ENCODE measurements at places on chromosomes 12 and 14.

- DNase-seq = no peak
Observed at GRCh38 chr14:60951776-60952435, 29.0 kb downstream of the TRMT5 start.

DNA sequence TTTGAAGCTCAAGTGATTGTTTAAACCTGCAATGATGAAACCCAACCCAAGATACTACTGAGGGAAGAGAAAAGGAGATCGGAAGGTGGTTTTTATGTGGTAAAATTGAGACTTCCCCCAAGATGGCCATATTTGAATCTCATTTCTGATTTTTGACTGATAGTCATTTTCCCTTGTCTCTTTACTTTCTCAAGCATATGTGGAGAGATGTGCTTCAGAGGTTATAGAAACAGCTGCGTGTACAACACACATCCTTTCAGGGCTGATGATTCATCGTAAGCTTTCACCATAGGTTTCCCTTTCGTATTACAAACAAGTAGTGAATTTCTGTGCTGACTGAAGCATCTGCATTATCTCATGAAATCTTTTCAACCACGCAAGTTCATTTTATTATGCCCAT, 276.2 kb downstream of the EMP1 start:
- no peak for DNase-seq

GRCh38 chr14:101920271-101920670, 44.1 kb upstream of the DYNC1H1 start:
- DNase-seq = no peak

- DNase-seq = no peak
Observed at GRCh38 chr12:95416111-95416636, 57.8 kb upstream of the METAP2 start.

DNA sequence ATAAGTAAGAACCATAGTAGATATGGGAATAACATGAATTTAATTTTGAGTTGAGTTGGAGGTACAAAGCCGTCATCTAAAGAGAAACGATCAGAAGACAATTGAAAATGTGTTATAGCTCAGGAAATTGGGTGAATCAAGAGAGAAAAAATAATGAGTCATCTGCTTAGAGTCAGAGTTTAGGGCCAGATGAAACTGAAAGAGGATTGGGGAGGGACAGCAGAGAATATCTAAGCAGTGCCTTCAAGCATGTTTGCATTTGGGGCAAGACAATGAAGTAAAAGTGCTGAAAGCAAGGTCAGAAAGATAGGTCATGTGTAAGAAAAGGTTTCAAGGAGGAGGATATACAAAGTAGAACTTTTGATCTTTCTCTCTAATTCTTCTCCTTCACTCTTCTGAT, 49.4 kb downstream of the SLC15A5 start:
- DNase-seq = no peak

- no peak for DNase-seq
Observed at GRCh38 chr12:121568518-121568917, 12.3 kb downstream of the KDM2B start.

DNA sequence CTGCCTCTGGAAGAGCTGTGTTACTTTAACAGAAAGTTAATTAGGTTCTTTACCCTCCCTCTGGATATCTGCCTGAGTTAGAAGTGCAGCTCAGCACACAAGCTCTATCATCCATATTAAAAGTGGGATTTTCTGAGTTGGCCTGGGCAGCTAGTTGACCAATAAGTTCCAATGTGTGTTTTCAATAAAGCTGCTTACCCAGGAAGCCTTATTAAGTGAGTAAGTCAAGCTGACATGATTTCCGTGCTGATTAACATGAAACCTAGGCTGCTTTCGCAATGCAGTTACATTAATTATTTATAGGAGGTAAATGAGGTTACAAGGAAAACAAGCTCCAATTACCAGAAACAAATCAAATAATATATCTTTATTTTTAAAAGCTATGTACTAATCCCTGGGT, 4.8 kb downstream of the NEUROD4 start:
- DNase-seq = no peak

- no peak for DNase-seq
Observed at GRCh38 chr14:53006931-53007562, 56.2 kb upstream of the FERMT2 start.

GRCh38 chr14:79407572-79407971, 803.7 kb downstream of the DIO2 start:
- DNase-seq = no peak

DNA sequence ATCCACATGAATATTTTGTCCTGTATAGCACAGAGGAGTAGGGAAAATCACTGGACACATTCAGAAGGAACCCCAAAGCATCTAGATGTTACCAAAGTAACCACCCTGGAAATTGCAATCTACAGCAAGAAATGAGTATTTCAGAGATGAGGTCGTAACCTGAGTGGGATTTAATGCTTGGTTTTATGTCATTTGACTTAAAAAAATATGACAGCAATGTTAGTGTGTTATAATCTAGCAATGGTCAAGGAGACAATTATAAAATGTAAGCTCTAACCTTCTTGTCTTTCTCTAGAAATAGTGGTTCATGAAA, 256.6 kb downstream of the NAV3 start:
- no peak for DNase-seq

DNA sequence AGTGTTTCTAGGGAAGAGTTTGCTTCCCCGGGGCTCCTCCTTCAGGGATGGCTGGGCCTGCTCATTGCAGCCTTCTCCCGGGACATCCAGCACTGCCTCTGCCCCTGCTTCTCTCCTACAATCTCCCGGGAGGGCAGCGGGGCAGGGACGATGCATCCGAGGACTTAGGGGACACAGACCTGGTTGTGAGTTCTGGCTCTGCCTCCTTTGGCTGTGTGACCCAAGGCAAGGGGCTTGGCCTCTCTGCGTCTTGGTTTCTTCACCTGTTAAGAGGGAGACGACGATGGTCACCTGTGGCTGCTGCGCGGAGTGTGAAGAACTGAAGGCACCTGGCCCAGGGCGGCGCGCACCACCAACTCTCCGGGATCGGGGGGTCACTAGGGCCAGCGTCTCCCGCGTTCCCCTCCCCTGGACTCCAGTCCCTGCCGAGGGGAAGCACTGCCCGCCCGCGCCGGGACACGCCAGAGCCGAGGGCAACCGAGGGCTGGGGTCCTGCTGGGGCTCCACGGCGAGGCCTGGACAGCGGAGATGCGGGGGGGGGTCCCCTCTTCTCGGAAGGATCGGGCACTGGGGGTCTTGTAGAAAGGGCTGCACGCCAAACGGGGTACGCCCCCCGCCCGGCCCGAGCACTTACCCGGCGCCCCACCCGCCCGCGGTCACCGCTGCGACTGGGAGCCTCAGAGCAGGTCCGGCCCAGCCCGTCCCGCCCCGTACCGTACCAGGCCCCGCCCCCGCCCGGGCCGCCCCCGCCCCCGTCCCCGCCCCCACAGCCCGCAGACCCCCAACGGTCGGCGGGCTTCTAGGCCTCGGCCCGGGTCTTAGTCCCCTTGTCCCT, at the start of gene HVCN1:
Gene HVCN1, minus strand, starts transcription at position 670 of the 835 bp plus-strand sequence. CDS start 5,870 bp downstream, outside the sequence.
- peak; percentile 79 for DNase-seq

DNA sequence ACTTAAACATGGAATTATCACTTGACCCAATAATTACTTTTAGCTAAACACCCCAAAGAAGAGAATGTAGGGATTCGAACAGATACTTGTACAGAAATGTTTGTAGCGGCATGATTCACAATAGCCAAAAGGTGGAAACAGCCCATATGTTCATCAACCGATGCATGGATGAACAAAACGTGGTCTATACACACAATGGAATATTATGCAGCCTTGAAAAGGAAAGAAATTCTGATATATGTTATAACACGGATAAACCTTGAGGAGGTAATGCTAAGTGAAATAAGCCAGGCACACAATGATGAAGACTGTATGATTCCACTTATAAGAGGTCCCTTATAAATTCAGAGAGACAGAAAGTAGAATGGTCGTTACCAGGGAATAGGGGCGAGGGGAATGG, 659.4 kb downstream of the MED13L start:
- no peak for DNase-seq

DNA sequence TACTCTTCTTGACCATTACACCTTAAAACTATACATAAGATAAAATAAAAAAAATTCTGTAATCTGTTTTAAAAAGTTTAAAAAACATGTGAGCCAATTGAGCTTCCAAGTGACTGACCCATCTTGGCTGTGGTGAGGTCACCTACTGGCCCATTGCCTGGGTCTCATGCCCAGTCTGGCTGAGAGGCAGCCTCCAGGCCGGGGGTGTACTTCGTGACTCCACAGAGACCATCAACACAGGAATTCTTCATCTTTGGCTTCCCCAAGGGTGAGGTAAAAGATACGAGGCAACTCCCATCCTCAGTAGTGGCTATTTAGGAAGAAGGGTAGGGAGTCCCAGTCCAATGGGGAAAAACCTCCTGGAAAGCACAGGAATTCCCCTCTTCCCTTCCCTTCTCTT, 113.2 kb downstream of the APAF1 start:
- DNase-seq = peak; percentile 49

DNA sequence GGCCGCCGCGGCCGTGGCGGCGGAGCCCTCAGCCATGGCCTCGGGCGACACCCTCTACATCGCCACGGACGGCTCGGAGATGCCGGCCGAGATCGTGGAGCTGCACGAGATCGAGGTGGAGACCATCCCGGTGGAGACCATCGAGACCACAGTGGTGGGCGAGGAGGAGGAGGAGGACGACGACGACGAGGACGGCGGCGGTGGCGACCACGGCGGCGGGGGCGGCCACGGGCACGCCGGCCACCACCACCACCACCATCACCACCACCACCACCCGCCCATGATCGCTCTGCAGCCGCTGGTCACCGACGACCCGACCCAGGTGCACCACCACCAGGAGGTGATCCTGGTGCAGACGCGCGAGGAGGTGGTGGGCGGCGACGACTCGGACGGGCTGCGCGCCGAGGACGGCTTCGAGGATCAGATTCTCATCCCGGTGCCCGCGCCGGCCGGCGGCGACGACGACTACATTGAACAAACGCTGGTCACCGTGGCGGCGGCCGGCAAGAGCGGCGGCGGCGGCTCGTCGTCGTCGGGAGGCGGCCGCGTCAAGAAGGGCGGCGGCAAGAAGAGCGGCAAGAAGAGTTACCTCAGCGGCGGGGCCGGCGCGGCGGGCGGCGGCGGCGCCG, 381 bp downstream of the YY1 start:
- DNase-seq = peak; percentile 60

DNA sequence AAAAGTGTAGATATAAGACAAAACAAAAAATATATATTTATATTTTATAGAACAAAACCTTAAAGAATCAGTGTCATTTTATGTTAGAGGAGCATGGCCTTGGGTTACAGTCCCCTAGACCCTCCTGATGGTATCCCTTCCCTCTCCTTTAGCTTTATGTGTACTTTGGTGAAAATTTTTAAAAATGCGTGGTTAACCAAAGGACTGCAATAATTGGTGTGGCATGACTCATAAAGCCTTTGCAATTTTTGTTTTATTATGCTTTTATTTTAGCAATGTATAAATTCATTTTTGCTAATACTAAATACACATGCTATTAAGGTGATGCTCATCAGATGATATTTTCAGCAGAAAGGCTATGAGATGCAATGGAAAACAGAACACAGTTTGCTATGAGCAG, 264.4 kb downstream of the SYT1 start:
- DNase-seq = no peak

- DNase-seq = no peak
Observed at GRCh38 chr14:104435147-104436046, 144.2 kb upstream of the C14orf180 start.

DNA sequence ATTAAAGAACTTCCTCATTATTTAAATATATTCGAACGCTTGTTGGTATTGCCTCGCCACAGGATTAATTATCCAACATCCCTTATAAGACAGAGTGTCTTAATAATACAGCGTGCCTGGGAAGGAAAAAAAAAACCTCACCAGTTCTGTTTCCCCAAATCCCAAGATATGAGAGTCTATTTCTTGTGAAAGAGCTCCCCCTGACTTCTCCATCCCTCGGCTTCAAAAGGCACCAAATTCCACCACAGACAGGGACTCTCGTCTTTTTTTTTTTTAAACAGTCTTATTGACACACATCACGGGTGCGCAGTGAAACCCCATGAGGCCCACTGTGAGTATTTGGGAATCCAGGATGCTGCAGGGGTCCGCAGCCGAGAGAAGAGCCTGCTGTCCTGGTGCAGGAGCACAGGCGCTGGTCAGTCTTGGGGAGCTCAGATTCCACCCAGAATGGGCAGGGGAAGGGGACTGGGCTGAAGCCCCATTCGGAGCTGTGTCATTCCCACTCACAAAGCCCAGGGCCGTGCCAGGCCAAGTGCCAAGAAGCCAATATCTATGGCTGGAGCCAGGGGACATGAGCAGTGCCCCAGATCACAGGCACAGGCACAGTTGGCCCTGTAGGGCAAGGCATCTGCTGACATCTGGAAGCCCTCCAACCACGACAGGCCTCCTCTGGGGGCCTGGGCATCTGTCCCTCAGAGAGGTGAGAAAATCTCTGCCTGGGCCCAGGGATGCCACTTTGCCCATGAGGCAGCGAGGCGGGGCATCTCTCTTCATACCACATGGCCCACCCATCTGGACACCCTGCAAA, 71.9 kb downstream of the BCL11B start:
- DNase-seq = peak; percentile 70
